ENCODE measurements at places on chromosomes 16 and 17. TPM values are rescaled to one million over a fixed set of nuclear protein-coding genes. Genes with fewer than 3 reads are reported as not detected.

RAB26 gene
- 4.4 TPM for total RNA-seq

SLC13A2 gene
- total RNA-seq, result not detected

GOT2 gene
- 39.6 TPM for total RNA-seq

DNAAF1 gene
- 0.25 TPM for total RNA-seq

ACSM2A gene
- total RNA-seq, result not detected

ITGAD gene
- not detected for total RNA-seq

DNAH17 gene
- total RNA-seq, result under 0.01 TPM

P2RX1 gene
- total RNA-seq, result under 0.01 TPM

ZFP90 gene
- 82.9 TPM for total RNA-seq

All from temporal lobe (tissue), 4 donors.